Endothelial cell (in vitro differentiated cells): ENCODE measurements at places on chromosomes 11 and 22. TPM values are rescaled to one million over a fixed set of nuclear protein-coding genes. Genes with fewer than 3 reads are reported as not detected.

- DNase-seq: no peak
Observed at GRCh38 chr22:48568736-48569330, 1258.8 kb downstream of the BRD1 start.

DNA sequence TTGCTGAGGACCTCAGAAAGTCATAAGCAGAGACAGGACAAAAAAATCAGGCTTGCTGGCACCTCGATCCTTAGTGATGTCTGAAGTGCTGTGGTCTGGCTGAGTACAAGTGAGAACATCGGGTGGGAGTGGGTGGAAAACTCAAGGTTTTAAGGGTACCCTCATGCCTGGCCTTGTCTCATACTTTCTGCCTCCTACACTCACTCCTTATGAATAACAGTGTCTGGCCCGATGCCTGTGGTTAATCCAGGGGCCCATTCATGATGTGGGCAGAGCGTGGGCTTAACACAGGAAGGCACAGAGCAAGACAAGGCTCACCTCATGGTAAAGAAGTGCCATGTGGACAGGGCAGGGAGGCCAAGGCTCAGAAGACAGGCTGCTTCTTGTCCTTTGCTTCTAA, 11.0 kb upstream of the UCP3 start:
- DNase-seq: no peak

Gene MUC5B
- total RNA-seq: not detected

Gene CBLIF
- total RNA-seq: not detected

- DNase-seq: peak; percentile 22
Observed at GRCh38 chr11:32894149-32894827, 1.7 kb downstream of the QSER1 start.

Gene SF3A1
- 139 TPM for total RNA-seq

- DNase-seq: no peak
Observed at GRCh38 chr11:14789879-14790484, 102.0 kb downstream of the CYP2R1 start.

DNA sequence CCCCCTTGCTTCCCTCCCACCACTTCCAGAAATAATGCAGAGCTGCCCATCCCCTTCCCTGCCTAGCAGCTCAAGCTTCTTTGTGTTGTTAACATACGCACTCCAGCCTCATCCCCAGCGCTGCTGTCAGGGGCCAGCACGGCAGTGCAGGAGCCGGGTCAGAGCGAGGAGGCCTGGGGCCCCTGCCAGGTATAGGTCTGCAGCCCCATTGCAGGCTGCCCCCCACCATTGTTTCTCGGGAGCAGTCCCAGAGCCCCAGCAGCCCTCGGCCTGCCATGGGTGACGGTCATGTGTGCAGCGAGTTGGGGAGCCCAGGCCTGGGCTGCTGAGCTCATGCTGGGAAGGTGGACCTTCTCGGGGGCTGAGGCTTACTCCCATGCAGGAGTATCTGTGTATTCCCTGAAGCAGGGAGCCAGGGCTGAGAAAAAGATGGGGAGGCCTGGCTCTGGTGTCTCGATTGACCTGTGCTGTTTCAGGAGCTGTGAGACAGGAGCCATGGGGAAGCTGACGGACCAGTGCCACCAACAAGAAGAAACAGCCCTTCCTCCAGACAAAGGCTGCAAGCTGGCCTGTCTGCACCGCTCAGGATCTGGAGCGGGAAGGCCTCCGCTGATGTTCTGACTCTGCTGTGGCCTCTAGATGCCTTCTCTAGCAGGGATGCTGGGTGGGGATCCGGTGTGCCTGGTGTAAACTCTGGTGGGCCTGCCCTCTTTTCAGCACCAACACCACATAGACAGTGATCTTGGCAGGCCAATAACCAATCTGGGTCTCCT, 220.5 kb upstream of the B3GAT1 start:
- DNase-seq: no peak

DNA sequence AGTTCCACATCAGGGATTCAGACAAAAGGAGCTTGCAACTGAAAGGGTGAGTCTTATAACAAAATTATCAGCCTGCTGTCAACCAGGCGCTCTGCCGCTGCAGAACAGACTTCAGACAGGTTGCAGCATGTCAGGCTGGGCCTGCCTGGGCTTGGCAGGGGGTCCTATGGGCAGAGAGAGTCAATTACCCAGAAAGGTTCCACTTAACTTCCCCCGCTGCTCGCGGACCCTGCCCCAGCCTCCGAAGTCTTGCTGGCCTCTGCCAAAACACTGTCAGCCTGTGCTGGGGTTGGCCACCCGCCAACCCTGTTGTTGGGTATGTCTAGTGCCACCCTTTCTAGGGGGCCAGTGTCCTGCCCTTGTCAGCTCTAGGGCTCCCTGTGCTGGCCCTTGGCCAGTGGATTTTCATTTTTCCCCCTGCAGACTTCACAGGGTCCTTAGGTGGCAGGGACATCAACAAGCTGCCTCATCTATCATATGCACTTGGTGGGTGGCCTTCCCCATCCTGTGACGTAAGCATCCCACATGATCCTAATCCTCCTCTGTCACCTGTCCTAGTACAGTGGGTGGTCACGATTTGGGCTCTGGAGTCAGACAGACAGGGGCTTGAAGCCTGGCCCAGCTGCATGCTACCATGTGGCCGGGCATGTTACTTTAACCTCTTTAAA, 166.5 kb upstream of the CADM1 start:
- no peak for DNase-seq

- DNase-seq: peak; percentile 41
Observed at GRCh38 chr11:95149651-95150364, 60.2 kb downstream of the ENDOD1 start.

DNA sequence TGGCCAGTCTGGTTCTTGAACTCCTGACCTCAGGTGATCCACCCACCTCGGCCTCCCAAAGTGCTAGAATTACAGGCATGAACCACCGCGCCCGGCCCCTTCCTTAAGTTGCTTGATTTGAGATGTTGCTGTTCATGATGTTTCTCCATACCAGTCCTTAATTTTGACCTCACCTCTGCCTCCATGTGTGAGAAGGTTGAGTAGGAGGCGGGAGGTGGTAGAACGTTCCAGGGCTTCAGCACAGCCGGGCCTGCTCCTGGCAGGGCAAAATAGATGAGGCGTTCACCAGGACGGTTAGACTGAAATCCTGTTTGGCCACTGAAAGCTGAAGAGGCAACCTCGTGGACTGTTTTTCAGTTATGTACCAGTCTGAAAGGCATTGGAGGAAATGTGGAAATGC, 48.3 kb upstream of the SYT13 start:
- no peak for DNase-seq

GRCh38 chr11:74532501-74533246, 39.1 kb upstream of the LIPT2 start:
- DNase-seq: no peak

DNA sequence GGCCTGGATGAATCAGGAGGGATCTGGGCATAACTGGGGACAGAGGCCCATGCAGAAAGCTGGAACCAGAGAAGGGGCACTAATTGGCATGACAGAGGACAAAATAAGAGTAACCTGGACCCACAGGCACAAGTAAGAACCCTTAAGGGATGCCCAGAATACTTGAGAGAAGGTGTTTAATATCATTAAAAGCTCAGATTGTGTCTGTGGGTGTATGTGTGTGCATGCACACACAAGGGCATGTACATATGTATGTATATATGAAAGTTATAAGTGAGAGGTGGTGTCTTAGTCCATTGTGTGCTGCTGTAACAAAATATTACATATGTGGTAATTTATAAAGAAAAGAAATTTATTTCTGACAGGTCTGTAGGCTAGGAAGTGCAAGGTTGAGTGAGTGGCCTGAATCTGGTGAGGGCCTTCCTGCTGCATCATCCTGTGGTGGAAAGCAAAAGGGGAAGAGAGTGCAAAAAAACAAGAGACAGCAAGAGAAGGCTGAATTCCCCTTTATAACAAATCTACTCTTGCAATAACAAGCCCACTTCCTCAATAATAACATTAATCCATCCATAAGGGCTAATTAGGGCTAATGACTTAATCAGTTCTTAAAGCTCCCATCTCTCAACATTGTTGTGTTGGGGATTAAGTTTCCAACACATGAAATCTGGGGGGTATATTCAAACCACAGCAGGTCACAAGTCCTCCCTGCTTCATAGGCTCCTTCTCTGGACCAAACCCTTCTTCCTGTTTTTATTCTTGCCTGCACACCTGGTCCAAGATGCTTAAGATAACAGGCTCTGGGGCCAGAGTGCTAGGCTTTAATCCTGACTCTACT, 68.3 kb upstream of the POU2AF2 start:
- DNase-seq: no peak

Gene TREH
- total RNA-seq: not detected

Gene OR52A1
- total RNA-seq: 0.03 TPM

DNA sequence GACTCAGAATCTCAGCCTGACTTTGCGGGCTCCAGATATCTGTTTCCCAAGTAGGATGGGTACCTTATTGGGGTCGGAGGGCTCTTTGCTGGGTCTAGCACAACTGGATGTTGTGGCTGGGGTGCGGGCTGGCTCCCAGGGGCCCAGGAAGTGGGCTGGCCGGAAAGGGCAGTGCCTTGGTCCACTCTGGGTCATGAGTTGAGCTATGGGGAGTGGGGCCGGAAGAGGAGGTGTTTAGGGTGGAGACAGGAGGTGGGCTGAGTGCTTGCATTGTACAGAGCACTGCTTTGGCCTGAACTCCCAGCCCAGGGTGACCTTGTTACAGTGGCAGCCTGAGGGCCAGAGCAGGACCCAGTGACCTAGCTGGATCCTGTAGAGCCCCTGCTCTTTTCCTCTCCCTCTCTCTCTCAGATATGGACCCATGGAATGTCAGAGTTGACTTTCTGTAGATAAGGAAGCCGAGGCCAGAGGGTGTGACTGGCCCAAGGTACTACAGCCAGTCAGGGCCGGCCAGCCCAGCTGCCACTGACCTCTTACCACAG, 13.2 kb downstream of the PHLDB1 start:
- DNase-seq: no peak

GRCh38 chr11:99634581-99634980, 613.8 kb downstream of the CNTN5 start:
- DNase-seq: no peak

DNA sequence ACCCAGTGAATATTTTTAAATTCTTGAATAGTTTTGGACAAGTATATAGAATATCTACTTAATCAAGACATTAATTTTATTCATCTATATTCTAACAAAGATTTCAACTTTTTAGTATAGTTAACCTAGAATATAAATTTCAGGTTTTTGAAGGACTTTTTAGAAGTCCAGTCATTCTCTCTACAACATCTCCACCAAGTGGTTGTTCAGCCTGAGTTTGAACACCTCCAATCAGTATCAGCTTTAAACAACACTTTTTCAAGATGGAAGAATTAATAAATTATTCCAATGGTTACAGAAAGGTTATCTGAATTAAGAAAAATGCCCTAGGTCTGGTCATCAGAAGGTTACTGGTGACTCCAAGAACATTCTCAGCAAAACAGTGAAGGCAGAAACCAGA, 31.8 kb downstream of the EIF3M start:
- DNase-seq: no peak

DNA sequence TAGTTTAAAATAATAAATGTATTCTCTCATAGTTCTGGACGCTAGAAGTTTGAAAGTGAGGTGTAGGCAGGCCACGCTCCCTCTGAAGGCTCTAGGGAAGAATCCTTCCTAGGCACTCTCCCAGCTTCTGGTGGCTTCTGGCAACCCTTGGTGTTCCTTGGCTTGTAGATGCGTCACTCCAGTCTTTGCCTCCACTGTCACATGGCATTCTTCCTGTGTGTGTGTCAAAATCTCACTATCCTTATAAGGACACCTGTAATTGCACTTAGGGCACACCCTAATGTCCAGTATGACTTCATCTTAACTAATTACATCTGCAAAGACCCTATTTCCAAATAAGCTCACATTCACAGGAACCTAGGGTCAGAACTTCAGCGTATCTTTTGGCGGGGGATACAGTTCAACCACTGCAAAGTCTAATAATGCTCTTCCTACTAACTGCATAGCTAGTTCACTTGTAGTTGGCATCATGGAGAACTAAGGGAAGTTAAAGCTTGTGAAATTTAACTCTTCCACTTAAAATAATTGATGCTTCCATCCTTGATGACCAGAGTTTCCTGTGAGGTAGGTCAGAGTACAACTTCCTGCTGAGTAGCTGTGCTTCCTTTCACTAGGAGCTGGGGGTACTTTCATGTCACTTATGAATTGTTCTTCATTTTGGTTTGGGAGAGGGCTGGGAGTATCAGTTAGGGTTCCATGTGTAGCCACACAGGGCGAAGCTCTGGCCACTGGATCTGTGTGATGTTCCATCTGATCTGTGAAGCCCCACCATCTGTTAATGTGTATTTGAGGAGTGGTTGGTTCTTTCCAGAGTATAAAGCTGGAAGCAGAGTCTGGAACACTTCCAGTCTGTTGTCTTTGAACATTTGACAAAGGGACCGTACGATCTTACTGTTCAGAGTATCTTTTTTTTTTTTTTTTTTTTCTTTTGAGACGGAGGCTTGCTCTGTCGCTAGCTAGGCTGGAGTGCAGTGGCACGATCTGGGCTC, 10.5 kb downstream of the YWHAH start:
- DNase-seq: no peak

Gene MRPL11
- total RNA-seq: 73.0 TPM

Gene VSTM5
- 0.56 TPM for total RNA-seq

Gene MRGPRX3
- 0.21 TPM for total RNA-seq

GRCh38 chr11:86180423-86180822, 64.1 kb upstream of the EED start:
- DNase-seq: no peak

Gene MS4A15
- total RNA-seq: not detected

GRCh38 chr22:29834046-29834445, 4.0 kb downstream of the ASCC2 start:
- no peak for DNase-seq

- no peak for DNase-seq
Observed at GRCh38 chr11:113405724-113406478, 18.3 kb downstream of the ANKK1 start.

DNA sequence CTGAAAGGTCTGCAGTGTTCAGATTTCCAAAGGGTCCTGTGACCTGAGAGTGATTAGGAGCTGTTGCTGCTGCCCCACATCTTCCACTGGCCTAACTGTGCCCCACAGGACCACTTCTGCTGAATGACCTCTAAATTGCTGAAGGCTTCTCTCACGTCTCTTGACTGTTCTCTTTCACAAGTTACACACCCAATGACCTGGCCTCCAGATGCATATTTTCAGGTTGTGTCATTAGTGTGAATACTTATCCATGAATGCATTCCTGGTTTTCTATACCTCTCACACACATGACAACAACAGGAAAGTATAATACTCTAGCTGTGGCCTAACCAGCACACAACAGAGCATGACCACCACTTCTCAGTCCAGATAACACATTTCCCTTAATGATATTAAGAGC, 15.4 kb downstream of the PRR14L start:
- DNase-seq: no peak

GRCh38 chr22:19846620-19847344, 7.9 kb downstream of the GNB1L start:
- DNase-seq: no peak

DNA sequence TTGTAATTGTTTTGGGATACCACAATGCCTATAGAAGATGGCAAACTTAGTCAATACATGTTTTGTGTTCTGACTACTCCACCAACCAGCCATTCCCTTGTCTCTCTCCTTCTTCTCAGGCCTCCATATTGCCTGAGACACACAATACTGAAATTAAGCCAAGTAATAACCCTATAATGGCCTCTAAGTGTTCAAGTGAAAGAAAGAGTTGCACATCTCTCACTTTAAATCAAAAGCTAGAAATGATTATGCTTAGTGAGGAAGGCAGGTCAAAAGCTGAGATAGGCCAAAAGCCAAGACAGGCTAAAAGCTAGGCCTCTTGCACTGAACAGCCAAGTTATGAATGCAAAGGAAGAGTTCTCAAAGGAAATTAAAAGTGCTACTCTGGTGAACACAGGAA, 318.7 kb downstream of the TTC28 start:
- no peak for DNase-seq

- DNase-seq: no peak
Observed at GRCh38 chr11:34264303-34265110, 93.3 kb downstream of the ABTB2 start.
